ENCODE measurements at places on chromosomes 7 and 10.

- no peak for DNase-seq
Observed at GRCh38 chr10:4825868-4826791, at the start of gene AKR1E2. Gene AKR1E2 (plus strand): TSS chr10:4826207. CDS start chr10:4826325, 118 bp downstream.

DNA sequence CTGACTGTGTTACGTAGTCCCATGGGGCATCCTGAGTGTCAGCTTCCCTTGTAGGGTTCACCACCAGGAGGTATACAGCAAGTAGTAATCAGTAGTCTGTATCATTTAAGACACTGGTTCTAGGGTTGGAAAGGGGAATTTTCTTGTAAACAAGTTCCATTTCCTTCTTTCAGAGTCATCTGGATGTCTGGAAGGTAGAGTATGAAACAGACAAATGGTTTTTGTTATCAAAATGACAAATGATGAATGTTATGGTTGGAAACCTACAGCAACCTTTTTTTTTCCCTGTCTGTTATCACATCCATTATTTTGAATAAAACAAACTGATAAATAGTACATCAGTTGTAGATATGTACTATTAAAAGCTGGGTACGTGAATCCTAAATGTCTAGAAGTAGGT lies 19.1 kb downstream of the SEMA3A start:
- no peak for DNase-seq

GRCh38 chr10:13739183-13739582 lies 152.4 kb downstream of the PRPF18 start:
- DNase-seq, result no peak

GRCh38 chr7:92988941-92989545 lies 128.7 kb downstream of the SAMD9 start:
- no peak for DNase-seq

DNA sequence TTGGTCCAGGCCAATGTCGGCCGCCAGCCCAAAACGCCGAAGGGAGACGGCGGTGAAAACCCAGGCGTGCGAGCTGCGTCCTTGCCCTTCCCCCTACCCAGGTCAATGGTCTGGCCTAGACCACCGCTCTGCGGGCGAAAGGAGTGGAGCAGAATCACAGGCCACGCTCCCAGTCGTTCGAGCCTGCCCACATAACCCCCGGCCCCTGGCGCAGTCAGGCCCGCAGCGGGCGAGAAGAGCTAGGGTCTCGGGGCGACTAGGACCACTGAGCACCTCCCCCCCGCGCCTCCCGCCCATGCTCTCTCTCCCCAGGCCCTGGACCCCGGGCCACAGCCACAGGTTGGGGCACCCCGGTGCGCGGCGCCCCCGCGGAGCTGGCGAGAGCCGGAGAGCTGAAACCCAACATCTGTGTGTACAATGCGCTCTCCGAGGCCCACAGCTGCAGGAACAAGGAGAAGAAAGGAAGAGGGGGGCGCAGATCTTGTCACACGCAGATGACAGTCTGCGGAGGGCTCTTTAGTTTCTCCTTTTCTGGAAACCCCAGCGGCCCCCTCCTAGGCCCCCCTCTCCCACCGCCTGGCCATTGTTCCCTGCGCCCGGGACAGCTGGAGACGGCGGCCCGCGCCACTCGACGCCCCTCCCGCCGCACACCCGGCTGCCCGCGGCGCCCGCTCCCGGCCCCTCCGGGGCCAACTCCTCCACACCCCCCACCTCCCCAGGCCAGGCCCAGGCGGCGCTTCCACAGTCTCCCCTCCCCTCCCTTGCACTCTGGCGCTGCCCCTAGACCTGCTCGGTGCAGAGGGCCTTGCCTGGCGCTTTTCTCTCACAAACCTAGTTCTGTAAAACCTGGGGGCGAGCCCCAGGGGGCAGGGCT lies 355.0 kb downstream of the DNAJB6 start:
- DNase-seq, result no peak

DNA sequence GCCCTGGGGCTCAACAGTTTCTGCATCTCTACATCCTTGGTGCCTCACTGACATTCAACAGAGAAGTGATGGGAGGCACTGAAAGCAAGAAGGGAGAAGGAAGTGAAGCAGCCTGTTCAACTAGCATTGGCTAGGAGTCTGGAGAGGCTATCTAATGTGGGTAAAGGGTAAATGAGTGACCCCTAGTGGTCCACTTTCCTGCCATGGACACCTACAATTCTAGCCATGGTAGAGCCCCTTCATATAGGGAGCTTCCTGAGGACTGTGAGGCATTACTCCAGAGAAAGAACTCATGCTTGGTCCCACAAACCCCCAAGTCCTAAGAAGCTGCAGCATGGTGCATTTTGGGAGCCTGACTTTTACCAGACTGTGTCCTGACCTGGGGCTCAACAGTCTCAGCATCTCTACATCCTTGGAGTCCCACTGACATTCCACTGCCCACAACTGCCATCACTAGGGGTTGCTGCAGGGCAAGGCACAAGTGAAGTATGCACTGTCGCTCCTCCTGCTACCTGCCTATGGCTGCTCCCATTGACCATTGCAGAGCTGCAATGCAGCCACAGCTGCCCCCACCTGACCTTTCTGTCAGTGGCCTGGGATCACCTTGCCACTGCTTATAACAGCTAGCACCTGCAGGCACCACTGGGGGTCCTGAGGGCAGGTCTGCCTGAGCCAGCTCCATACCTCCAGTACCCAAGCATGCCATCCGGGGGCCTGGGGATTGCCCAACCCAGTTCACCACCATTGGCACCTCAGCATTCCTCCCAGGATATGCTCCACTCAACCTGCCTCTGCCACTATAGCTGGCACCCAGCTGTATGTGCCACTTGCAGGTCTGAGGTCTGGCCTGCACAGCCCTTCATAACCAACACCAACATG lies 44.1 kb upstream of the CDK6 start:
- DNase-seq, result no peak

GRCh38 chr7:47361236-47361635 lies 220.7 kb downstream of the TNS3 start:
- DNase-seq, result no peak

DNA sequence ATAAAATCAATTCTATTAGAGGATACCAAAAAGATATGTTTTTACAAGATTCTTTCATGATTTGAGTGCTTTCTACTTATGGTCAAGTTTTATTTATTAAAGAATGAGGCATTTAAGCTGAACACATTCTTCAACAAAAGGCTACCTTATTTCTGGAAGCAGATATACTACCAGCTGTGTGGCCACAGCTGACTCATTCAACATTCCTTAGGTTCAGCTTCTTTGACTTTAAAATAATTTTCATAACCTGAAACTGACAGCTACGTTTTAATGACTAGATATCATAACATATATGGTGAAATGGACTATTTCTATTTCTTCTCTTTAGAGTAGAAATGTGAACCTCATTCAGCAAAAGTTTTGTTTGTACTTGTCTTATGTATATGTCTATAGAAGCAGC lies 414.2 kb upstream of the SEMA3C start:
- no peak for DNase-seq

DNA sequence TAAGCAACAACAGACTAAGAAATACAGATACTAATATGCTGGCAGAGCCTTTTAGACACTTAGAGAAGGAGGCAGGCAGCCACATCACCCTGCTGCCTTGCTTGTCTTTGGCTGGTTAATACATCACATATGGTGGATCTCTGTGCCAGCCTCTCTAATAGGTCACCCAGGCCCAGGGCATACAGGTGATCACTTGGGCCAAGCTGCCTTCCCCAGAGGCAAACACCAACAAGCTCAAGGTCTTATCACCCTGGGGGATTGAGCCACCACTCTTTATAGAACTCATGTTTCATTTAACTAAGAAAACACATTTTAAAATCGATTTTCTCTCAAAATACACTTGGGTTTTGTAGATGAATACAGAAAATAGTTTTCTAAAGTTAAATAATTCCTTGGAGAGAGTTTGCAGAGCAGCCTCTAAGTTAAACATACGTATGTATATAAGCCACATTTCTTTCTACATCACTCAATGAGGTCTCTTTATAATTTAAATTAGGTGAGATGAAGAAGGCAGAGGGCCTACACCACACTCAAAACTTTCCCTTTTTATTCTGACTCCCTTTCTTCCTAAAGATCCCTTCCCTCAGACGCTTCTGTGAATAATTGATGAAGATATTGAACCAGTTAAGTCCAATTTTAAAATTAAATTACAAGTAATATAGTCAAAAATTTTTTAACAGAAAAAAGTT lies 556.8 kb upstream of the GHITM start:
- DNase-seq, result no peak

DNA sequence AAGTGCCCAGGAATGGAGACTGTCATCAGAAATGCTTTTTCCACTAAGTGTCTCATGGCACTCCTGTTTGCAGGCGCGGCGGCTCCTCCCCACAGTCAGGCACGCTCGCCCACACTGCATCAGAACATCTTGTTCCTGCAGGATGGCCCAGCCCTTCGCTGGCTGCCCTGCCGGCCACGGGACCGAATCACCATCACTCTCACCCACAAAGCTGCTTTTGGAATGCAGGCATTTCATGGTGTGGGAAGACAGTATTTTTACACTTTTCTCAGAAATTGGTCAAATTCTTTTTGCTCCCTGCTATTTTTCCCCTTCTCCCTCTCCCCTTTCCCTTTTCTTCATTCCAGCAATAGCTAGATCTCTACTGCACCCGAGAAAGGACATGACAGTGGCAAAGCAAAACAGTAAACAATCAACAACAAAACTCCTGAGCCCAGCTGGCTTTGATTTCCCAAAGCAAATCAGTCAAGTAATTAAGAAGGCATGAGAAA lies 176.1 kb upstream of the TNS3 start:
- DNase-seq, result no peak

GRCh38 chr7:44225566-44226395 lies 25.0 kb downstream of the YKT6 start:
- no peak for DNase-seq

- no peak for DNase-seq
Observed at GRCh38 chr10:34018129-34018528, 683.7 kb upstream of the NRP1 start.

GRCh38 chr7:132072873-132073272 lies 503.4 kb downstream of the PLXNA4 start:
- no peak for DNase-seq

Measured in cortex of kidney (tissue), 1 donor.